ENCODE measurements at places on chromosomes 4 and X. TPM values are rescaled to one million over a fixed set of nuclear protein-coding genes. Genes with fewer than 3 reads are reported as not detected.

The MAGEC1 gene
- not detected for total RNA-seq

The MAGEA4 gene
- not detected for total RNA-seq

The NHS gene
- total RNA-seq = 2.6 TPM

The BEX4 gene
- 34.3 TPM for total RNA-seq

The RAB40A gene
- 0.32 TPM for total RNA-seq

The RNF150 gene
- total RNA-seq = 69.2 TPM

The ZCCHC4 gene
- 8.0 TPM for total RNA-seq

The BEX5 gene
- total RNA-seq = not detected

The ANKRD50 gene
- 16.1 TPM for total RNA-seq

The WAS gene
- 2.8 TPM for total RNA-seq

Data from cardiac septum (tissue), 1 donor.